ENCODE measurements at places on chromosomes 1 and 21.

DNA sequence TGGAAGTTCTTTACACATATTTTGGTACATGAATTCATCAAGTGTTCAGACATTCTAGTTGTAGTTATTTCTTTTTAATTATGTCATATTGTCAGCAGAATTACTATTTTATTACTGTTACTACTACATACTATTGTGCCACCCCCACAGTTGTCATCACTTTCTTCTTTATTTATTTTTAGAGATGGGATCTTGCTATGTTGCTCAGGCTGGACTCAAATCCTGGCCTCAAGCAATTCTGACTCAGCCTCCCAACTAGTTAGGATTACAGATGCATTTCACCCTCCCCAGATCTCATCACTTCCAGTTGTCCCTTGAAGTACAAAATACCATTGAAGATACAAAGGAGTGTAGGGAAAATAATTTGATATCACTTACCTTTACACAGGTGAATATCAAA is 258.0 kb downstream of the KCTD3 start:
- no peak for DNase-seq

- DNase-seq: no peak
These were observed 90.1 kb downstream of the PLXNA2 start for GRCh38 chr1:208154040-208154439.

- no peak for DNase-seq
These were observed 137.7 kb downstream of the PRDM16 start for GRCh38 chr1:3206696-3207095.

GRCh38 chr21:33642896-33643657 is 776 bp downstream of the ITSN1 start:
- DNase-seq: no peak

DNA sequence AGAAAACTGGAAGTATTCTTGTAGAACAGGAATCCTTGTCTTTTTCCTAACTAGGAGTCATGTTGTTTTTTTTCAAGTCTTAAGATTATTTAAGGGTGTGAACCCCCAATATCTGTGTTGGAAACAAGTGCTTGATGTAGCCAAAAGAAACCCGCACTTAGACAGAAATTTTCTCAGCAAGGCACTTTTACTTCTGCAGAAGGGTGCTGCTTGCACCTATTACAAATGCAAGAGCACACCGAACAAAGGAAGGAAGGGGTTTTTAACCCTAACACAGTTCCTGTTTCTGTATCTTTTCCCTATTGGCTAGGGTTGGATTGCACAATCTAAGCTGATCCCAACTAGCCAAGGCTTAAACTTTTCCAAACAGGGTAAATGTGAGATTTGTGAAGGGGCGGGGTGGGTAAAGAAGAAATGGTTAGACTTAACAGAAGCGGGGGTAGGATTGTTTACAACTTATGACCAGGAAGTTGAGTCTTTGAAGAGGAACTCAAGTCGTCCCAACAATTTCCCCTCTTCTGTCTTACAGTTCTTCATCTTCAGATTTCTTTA is 75.1 kb downstream of the ZFYVE9 start:
- DNase-seq: no peak

- DNase-seq: no peak
These were observed 16.2 kb upstream of the LRP8 start for GRCh38 chr1:53343831-53344668.

DNA sequence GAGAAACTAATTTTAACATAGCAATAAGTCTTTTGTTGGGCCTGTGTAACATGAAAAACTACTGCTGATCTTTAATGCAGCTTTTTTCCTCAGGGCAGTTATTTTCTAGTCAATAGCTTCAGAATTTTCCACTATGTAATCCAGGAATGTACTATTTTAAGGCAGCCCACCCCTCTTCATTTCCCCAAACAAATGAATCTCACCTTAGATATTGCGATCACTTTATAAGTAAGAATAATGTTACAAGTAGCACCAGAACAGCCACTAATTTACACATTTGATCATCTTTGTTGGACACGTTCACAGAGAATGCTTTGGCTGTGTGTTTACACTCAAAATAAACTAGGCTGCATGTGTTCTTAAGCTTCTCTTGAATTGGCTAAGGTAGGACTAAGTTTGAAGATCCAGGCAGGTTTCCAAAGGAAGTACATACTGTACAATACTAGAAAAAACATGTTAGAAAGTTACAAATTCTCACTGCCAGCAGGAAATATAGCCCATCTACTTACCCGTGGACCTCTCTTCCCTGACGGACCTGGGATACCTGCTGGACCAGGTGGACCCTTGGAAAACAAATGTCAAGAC is 41.7 kb downstream of the COL24A1 start:
- DNase-seq: no peak

DNA sequence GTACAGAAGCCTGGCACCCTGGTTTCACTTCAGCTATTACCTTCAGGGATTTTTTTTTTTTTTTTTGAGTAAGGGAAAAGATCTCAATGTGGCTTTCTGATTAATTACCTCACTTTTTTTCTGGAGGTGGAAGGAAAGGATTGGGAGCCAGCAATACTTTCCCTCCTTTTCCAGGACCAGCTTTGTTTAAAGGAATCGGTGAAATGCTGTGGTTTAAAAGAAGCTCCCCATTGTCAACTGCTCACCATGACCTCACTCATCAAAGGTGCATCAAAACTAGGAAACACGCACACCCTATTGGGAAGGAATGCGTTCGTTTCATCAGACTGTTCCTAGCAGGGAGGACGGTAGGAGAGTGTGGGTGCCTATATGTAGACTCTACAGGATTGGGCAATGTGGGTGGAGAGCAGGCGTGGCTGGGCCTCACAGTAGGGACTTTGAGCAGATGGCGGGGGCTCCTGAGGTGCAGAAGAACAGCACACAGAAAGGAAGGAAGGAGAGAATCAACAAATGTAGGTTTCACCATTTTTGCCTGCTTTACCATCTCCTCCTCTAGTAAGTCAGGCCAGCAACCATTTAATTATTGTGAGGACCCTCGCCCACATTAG is 13.0 kb downstream of the PHGDH start:
- no peak for DNase-seq

GRCh38 chr1:167707942-167708341 is 13.8 kb upstream of the MPZL1 start:
- no peak for DNase-seq

DNA sequence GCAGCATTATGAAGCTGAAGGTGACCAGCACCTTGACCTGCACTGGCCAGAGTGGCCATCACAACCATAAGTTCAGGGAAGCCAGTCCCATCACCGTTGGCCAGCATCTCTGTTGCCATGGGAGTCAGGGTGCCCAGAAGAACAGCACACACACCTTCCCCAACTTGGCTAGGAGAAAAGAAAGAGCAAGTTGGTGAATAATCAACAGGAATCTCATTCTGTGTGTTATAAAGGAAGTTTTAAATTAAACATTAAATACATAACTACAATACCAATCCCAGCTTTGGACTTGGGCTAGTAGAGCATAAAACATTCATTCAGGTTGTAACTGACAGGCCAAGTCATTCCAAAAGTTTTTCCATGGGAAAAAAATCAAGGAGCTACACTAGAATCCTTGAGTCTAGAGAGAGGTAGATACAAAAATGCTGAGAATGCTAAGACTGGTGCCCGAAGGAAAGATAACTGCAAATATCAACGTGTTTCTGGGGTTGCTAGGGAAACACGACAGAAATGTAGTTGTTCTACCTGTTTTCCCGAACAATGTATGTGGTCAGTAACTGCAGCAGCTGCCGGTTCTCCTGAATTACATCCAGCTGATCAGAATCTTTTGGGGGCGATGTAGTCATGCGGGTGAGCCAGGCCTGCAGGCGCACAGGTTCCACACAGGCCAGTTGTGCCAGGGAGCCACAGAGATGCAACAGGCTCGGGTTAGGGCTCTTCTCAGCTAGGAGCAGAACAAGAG is 45.6 kb downstream of the UBR4 start:
- DNase-seq: no peak

DNA sequence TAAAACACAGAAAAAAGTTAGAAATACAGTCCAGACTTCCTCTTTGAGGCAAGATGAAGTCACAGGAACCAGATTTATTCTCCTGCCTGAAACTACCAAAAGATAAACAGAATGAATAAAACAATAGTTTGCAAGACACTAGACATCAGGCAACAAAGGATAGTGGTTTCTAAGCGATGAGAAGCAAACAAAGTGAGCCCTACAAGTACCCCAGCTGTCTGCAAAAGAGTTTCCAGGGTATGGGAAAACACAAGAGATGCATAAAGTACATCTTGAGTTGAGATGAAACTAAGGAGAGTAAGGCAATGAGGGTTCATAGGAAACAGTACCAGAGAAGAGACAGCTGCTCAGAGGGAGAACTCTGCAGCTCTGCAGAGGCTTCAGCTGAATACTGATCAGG is 83.3 kb upstream of the COL24A1 start:
- DNase-seq: no peak

DNA sequence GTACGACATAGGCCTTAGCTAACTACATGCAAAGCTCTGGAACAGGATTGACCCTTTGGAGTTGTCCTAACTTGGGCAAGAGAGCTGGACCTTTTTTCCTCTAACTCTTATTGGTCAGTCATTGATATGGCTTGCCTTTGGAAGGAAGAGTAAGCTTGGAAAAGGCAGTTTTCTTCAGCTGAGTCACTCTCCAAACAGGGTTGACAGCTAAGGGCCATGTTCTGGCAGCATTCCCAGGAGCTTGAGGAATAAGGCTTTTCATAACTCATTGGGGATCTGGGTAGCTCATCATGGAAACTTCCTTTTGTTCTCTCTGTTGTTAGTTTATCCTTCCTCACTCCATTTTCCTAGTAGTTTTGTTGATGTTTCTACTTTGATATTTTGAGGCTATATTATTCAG is 14.5 kb upstream of the ERRFI1 start:
- no peak for DNase-seq

DNA sequence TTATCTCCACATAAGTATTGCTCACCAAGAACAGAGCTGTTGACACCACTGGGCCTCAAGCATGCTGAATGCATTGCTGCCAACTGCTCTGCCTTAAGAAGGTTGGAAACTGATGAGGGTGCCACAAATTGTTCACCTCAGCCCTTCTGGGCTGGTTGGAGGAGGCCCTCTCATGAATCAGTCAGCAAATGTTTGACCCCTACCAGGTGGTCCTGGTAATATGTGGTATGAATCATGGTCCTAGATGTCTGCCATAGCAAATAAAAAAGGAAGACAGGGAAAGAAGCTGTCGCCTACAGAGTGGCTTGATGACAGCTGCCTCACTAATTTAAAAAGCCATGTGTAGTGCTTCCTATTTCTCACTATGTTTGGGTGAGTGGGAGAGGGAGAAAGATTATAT is 12.2 kb downstream of the SPATA46 start:
- DNase-seq: no peak

DNA sequence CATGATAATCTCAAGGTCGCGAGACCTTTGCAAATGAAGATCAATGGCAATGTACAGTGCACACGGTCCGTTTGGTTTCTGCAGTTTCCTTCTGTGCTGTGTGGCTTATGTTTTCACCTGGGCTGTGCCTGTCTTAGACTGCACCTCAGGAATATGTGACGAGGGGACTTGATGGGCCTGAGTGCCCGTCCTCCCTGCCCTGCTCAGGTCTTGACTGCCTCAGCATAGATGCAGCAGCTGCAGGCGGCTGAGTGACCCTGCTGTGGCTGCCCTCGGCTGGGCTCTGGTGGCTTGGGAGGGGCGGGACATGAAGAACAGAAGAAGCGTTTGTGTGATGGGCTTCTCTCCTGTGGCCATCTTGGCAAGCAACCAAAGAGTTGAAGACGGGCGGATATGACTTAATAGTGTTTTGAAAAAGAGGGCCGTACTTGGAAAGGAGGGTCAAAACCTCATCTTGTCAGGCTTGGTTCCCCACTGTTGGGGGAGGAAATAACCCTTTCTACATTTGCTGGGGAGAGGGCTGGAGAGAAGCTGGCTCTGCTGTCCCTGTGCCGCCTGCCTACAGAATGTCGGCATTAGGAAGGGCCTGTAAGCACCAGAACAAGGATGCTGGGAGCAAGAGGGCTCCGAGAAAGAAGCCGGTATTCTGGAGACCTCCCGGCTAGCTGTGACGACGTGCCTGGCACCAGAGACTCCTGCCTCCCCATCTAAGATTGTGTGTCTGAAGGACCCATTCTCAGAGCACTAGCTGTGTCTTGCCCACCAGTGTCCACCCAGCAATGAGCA is 7.1 kb downstream of the MYBPHL start:
- no peak for DNase-seq

DNA sequence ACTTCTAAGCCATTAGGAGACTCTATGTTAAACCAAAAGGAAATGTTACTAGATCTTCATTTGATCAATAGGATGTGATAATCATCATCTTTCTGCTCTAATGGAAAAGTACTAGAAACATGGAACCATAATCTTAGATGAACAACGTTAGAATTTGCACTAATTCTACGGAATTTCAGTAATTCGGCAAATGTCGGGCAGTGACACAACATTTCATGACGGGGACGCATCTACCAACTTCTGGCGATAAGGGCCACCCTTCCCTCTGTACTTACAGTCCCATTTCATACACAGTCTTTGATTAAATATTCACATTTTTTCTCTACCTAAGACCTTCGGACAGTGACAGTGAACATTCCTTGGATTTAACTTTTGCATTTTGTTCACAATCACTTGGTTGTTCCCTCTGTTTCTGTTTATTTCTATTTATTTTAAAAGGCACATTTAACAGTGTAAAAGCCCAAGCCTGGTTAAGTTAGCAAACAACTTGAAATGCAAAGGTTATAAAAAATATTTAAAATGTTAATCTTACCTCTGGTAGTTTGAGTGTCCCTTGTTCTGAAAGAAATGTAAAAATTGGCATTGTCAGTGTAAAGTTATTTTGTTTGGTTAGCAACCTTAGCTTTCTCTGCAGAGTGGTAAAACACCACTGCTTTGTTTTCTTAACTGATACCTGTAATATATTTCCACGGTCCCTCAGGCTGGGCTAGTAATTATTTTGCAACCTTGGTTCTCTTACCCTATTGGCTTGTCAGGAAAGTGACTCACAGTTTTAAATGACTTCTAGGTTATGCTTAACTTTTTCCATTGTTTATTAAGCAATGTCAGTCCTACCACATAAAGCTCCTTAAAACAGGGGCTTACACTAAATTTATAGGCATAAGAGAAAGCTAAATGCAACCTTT is 276.9 kb downstream of the VAV3 start:
- no peak for DNase-seq

DNA sequence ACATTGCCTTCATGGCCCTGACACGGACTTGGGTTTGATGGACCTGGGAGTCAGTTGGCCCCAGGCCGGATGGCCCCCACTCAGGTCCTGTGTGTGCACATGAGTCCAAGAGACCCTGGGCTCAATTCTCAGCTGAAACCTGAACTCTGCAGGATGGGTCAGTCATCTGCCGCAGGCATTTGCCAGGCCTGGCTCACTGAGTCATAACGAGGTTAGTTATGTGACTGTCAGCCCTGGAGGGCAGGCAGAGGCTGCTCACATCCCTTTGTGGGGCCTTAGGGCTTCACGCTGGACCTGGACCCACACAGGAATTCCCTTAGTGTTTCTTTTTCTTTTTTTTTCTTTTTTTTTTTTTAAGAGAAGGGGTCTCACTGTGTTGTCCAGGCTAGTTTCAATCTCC is 46.5 kb downstream of the PSMG1 start:
- DNase-seq: no peak

DNA sequence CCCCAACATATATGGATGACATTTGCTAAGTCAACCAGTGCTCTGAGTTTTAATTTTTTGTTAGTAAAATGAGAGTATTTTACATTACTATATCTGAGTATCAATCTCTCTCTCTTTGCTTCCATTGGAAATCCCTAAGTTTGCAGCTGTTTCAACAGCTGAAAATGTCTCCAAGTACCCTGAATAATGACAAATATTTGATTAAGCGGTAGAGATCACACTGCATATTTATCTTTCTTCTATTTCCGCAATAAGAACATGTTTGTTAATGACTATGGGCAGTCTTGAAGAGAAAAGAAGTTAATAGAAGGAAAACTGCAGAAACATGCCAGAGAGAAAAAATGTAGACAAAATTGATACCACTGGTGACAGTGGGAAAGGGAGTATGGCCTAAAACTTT is 1117.5 kb downstream of the NCAM2 start:
- DNase-seq: no peak

- no peak for DNase-seq
These were observed 14.7 kb upstream of the SLC19A1 start for GRCh38 chr21:45556645-45557615.
